Transverse colon (tissue), 4 donors: ENCODE measurements at places on chromosomes 4 and X. TPM values are rescaled to one million over a fixed set of nuclear protein-coding genes. Genes with fewer than 3 reads are reported as not detected.

RHOXF2 gene
- total RNA-seq, result not detected

PTTG2 gene
- not detected for total RNA-seq

GYG2 gene
- 5.2 TPM for total RNA-seq

CT47B1 gene
- not detected for total RNA-seq

XPNPEP2 gene
- total RNA-seq, result 41.9 TPM

DMRTC1 gene
- total RNA-seq, result not detected

TMPRSS11B gene
- total RNA-seq, result not detected

GCNA gene
- total RNA-seq, result 3.0 TPM

CACNA1F gene
- total RNA-seq, result 0.96 TPM

CTAG2 gene
- total RNA-seq, result not detected

POU4F2 gene
- total RNA-seq, result not detected

ZNF157 gene
- 0.14 TPM for total RNA-seq

SLC2A9 gene
- 2.2 TPM for total RNA-seq

IL21 gene
- total RNA-seq, result 0.16 TPM

GLRA2 gene
- not detected for total RNA-seq

GC gene
- not detected for total RNA-seq

MAGEA3 gene
- total RNA-seq, result not detected

ARHGAP4 gene
- 52.4 TPM for total RNA-seq

GABRB1 gene
- total RNA-seq, result 0.14 TPM

FAT1 gene
- total RNA-seq, result 353 TPM

KIAA1210 gene
- total RNA-seq, result not detected

PDGFC gene
- 7.5 TPM for total RNA-seq

TRIM60 gene
- not detected for total RNA-seq

TLR1 gene
- 4.4 TPM for total RNA-seq

ALB gene
- total RNA-seq, result not detected

IQCM gene
- total RNA-seq, result 8.3 TPM

TSPAN6 gene
- total RNA-seq, result 16.7 TPM

SUPT20HL2 gene
- not detected for total RNA-seq

IL3RA gene
- total RNA-seq, result 11.1 TPM

GALNTL6 gene
- 0.82 TPM for total RNA-seq

TBC1D8B gene
- 13.5 TPM for total RNA-seq

MEPE gene
- total RNA-seq, result not detected

MID1 gene
- total RNA-seq, result 27.9 TPM

TREX2 gene
- total RNA-seq, result 2.0 TPM

GRID2 gene
- 0.16 TPM for total RNA-seq

SSX3 gene
- total RNA-seq, result not detected

RTL3 gene
- not detected for total RNA-seq

TLR2 gene
- total RNA-seq, result 0.40 TPM

MTM1 gene
- total RNA-seq, result 12.7 TPM

CLNK gene
- not detected for total RNA-seq

UGT2A3 gene
- total RNA-seq, result 185 TPM

HSPA4L gene
- total RNA-seq, result 3.7 TPM

OTUD6A gene
- total RNA-seq, result not detected

RADX gene
- total RNA-seq, result 13.8 TPM
